ENCODE measurements at places on chromosomes 2 and 18.
A peak's percentile ranks its signal among the peaks of the same experiment; 100 is the strongest.

- DNase-seq, result no peak
Observed at GRCh38 chr2:36469710-36470109, 114.1 kb downstream of the CRIM1 start.

- DNase-seq, result peak; percentile 75
Observed at GRCh38 chr2:74690571-74690970, 36.5 kb downstream of the SEMA4F start.

DNA sequence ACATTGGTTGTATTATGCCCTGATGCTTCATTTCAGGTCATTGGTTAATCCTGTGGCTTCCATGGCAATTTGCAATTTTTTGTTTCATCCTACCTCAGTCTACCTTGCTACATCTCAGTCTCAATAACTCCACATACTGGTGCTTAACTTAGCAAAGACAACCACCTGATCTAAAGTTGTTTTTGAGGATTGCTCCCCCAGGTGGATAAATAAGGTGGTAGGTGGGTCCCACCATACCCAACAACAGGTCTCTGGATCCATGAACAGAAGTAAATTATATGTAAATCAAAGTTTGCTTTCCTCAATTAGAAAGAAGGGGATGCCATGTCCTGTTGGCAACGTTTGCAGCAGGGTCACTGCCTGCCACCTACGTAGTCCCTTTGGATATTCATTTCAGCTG lies 7.0 kb downstream of the XIRP2 start:
- no peak for DNase-seq

DNA sequence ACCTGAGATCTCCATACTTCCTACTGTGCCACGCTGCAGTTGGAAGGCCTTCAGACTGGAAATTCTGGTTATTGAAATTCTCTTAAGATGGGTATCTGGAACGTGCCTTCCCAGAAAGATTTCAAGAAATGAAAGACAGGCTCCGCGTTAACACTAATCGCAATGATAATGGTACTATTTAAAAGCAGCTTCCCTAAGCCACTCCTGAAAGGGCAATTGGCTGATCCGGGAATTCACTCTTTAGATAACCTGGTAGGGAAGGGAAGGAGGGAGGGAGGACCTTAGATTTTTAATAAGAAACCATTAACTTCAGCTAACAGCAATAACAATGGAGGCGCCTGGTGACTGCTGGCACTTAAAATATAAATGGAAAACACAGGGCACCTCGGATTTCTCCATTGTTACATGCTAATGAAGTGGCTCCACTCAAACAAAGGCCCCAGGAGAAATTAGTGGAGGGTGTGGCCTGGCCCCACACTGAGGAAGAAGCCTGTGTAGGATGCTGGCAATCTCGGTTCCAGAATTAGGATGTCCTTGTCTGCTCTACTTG lies 22.5 kb upstream of the MTA3 start:
- no peak for DNase-seq

DNA sequence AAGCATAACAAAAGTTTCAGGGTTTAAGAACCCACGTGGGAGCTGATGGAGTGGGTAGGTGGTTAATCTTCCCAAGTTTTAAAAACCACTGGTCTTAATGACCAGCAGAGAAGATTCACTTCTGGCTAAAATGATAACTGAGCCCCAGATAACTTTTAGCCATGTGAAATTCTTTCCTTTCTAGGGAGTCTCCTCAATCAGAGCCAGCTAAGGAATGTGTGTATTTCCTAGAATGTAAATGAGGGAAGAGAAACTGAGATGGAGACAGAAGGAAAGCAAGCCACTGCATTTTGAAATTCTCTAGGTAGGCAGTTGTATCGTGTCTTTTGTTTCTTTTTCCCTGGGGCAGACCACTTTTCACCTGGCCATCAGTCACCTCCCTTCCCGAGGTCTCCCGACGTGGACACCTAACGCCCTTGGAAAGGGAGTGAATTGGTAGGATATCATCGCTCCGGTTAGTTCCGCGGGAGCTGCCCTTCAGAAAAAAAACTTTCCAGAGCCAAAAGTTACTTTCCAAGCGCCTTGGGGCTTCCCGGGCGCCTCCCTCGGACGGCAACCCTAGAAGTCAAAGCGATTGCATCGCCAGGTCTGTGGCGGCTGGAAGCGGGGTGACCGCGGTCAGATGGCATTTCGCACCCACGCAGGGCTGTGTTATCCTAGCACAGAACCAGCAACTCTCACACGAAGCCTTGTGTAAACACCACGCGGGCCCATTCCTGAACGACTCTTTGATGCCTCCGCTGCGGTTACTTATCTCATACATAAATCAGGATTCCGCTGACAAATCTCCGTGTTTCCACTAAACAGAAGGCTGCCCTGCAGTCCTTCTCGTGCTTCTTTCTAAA lies 1.3 kb downstream of the COLEC12 start:
- no peak for DNase-seq

GRCh38 chr2:104476075-104476474 lies 377.8 kb upstream of the POU3F3 start:
- no peak for DNase-seq

GRCh38 chr2:129923265-129924091 lies 56.0 kb upstream of the RAB6C start:
- peak; percentile 66 for DNase-seq

- peak; percentile 89 for DNase-seq
Observed at GRCh38 chr2:137220438-137220993, 455.2 kb downstream of the THSD7B start.

DNA sequence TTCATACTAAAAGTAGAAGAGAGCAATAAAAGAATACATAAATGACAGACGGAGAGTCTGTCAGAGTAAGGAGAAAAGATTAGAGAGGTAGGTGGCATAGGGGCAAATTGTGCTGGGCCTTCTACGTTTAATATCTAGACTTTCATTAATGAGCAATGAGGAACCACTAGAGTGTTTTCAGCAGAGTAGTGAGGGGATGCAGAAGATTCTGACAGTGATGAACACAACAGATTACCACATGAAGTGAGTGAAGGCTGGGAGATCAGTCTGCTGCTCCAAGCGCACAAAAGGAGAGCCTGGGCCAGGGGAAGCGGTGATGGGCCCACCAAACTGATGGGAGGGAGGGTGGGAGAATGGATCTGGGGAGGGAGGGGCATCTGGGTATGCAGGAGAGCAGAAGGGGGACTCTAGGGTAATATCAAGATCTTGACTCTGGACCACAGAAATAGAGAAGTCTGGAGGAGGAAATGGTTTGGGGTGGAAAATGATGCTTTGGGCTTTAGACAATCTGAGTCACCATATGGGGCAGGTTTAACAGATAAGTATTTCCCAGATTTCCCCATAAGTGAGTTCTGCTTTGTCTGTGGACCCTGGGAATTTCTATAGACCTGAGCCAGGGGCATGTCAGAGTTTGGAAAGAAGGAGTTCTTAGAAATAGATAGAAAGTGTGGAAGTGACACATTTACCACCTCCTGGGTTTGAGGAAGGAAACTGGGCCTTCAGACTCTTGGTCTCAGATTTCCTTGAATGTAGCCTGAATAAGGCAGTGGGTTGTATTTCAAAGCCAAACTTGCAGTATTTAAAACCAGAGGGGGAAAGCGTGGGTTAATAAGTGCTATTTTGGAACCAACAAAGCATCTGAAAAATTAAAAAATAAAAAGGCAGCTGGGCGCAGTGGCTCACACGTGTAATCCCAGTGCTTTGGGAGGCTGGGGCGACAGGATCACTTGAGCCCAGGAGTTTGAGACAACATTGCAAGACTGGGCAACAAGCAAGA lies 15.0 kb upstream of the IL1A start:
- DNase-seq, result no peak

GRCh38 chr2:138742441-138743057 lies 37.6 kb downstream of the NXPH2 start:
- DNase-seq, result no peak

- no peak for DNase-seq
Observed at GRCh38 chr18:78773303-78773755, 206.3 kb upstream of the SALL3 start.

DNA sequence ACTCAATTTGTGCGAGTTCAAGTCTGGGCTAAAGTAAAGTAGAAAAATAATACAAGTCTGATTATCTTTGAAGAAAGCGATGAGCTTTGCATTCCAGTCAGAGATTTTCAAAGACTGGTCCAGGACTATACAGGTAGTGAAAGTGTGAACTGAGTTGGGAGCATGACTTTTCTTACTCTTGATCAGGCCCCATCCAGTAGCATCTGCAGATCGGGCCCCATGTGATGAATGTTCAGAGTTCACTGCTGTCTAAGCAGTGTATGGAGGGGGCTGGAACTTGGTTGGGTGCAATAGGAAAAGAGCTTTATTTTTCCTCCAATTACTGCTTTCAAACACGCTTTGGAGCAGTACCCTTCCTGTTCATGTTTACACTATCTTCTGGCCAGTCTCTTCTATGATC lies 747.4 kb upstream of the ID2 start:
- no peak for DNase-seq

DNA sequence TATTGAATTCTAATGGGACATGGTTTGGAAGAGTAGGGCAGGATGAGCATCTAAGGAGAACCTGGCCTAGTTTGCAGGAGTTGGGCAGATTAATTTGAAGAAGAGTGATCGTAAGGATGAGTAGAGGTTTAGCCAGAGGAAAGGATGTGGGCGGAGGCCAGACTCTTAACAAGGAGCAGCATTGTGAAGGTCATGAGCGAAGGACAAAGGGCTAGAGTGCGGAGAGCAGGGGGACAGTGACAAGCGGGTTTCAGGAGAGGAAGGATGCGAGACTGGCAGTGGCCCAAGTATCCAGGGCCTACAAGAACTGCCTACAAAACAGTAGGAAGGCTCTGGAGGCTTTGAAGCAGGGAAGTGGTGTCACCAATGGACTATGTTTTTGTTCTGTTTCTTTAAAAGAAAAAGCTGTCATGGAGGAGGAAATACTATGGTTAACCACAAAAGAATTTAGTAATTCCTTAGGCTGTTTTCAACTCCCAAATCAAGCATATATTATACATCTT lies 20.1 kb downstream of the SLC66A3 start:
- DNase-seq, result no peak

- no peak for DNase-seq
Observed at GRCh38 chr2:54428108-54428831, 27.9 kb upstream of the SPTBN1 start.

DNA sequence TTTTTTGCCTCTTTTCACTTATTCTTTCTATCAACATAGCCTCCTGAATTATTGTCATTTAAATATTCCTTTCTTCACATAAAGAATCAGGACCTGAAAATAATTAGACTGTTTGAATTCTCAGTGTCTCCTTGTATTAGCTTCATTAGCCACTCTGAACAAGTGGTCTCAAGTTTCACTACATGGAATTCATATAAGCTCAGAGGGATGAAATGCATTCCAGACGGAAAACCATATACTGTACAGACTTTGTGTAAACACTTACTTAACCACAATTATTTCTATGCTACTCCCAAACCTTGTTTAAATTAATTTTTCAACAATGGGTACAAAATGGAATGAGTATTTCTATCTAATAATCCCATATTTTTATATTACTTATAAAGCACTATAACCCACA lies 53.4 kb downstream of the CHN1 start:
- peak; percentile 18 for DNase-seq

GRCh38 chr2:84631047-84631446 lies 114.7 kb downstream of the DNAH6 start:
- DNase-seq, result peak; percentile 47

GRCh38 chr2:10688921-10689807 lies 611 bp downstream of the NOL10 start:
- peak; percentile 7 for DNase-seq

GRCh38 chr2:149152469-149152953 lies 114.0 kb downstream of the LYPD6B start:
- DNase-seq, result no peak

GRCh38 chr2:46335391-46336282 lies 38.4 kb downstream of the EPAS1 start:
- DNase-seq, result peak; percentile 56

- DNase-seq, result no peak
Observed at GRCh38 chr18:77777163-77777562, 527.5 kb downstream of the GALR1 start.

DNA sequence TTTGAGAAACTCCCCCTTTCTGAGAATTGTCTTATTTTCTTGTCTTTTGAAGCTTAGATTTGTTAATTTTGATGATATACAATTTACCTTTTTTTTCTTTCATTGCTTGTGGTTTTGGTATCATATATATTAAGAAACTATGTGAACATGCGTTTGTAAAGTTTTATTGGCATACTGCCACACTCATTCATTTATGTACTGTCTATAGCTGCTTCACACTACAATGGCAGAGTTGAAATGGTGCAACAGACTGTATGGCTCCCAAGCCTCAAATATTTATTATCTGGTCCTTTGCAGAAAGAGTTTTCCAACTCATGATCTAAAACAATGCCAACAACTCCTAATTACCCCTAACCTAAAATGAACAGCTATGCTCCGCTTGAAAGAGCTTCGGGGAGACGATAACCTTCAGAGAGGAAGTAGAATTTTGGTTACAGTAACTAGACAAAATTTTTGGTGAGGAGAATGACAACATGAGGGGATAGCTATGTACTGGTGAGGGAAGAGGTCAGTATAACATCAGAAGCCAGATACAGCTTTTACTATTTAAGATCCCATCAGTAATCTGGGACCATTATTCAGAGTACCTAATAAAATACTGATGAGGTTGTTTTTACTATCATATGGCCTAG lies 16.1 kb downstream of the PPP3R1 start:
- DNase-seq, result no peak

- peak; percentile 93 for DNase-seq
Observed at GRCh38 chr18:48161191-48161910, 230.9 kb upstream of the SMAD2 start.

DNA sequence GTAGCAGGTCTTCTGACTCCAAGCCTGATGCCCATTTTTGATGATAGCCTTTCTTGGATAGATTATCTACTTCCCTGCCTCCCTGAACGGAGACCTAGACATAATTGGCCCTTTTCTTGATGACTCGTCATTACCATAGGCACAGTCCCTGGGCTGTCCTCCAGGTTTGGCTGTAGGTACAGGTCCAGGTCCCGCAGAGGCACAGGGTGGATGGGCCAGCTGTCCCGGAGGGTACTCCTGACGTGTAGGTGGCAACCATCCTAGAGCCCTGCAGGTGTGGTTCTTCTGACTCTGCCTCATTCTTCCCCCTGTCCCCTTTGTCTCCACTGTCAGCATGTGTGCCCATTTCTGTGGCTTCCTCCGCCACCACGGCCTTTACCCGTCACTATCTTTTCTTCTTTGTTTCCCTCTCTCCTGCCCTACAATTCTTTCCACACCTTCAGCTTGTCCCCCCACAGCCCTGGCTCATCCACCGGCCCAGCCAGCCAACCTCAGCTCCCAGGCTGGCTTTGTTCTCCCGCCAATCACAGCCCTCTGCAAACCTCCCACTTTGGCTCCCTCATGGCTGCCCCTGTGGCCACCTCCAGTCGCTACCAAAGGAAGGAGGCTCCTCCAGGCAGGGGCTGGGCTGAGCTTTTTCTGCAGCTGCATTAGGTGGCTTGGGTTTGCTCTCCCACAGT lies 102.8 kb downstream of the SMAD7 start:
- peak; percentile 24 for DNase-seq

GRCh38 chr2:204042401-204042800 lies 105.8 kb downstream of the ICOS start:
- no peak for DNase-seq

GRCh38 chr2:191169456-191170300 lies 18.9 kb upstream of the STAT4 start:
- peak; percentile 89 for DNase-seq

- DNase-seq, result no peak
Observed at GRCh38 chr18:59881728-59882656, 17.8 kb upstream of the PMAIP1 start.

Data from MCF 10A (cell line).